ENCODE measurements at places on chromosomes 12 and 14.
A peak's percentile ranks its signal among the peaks of the same experiment; 100 is the strongest.

DNA sequence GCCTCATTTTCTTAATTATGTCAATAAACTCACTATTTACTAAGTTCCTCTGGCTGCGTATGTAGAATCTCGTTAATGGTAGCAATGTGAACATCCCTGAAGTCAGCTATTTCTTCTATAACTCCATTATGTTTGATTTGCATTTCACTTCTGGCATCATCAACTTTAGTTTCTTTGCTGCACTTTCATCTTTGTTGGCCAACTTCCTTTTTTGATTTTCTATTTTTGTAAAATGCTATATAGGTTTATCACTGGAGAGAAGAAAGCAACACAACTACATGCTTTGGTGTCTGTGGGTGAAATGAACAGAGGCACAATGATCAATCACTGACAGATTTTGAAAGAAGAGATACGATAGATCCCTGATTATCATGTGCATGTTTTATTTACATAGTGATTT, 58.5 kb upstream of the ATF7IP start:
- DNase-seq = no peak

GRCh38 chr12:31353750-31354708, 28.1 kb upstream of the SINHCAF start:
- DNase-seq = no peak

DNA sequence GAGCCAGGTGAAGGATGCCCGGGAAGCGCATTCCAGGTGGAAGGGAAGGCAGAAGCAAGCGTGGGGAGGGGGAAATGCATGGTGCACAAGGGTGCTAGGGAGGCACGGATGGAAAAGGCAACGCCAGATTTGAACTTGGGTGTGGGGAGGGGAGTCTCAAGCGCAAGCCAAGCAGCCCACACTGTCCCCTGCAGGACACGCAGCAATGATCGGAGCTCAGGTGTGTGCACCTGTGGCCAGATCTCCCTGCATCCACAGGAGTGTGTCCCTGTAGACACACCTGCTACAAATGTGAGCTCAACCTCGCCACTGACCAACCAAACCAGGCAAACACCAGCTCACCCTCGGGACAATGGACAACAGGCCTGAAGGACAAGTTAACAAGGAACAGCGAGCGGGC, 63.2 kb downstream of the SCARB1 start:
- DNase-seq = no peak

DNA sequence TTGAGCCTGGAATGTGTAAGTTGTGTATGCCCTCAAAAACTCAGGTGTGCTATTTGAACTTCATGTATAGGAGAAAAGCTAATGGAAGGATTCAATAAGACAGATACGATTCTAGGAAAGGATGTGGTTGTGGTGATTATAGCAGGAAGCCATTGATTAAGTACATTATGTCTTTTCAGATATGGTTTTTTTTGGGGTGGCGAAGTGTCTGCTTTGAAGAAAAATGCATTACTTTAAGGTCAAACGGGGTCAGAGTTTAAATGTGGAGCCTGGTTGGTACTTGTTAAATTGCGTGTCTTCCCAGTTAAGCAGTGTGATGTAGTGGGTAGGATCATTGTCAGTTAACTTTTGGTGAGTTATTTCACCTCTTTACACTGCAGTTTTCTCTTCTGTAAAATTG, 13.0 kb upstream of the NUP107 start:
- no peak for DNase-seq

GRCh38 chr14:100807979-100808734, 17.8 kb upstream of the MEG3 start:
- no peak for DNase-seq

DNA sequence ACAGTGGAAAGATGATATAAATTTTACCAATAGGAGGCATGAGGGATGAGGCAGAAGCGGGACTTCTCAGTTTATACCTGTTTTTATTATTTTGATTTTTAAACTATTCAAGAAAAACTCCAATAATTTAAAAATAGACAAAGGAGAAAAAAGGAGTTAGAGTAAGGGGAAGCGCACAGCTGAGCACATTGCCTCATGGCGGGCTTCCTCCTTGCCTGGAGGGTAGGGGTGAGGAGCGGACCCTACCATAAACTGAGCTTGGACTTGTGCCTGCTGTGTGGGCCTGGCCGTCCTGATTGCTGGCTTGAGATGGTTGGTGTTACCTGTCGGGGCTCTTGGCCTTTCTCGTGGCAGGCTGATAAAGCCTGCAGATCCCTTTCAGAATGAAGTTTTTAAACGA, 15.1 kb upstream of the HIP1R start:
- DNase-seq = no peak

DNA sequence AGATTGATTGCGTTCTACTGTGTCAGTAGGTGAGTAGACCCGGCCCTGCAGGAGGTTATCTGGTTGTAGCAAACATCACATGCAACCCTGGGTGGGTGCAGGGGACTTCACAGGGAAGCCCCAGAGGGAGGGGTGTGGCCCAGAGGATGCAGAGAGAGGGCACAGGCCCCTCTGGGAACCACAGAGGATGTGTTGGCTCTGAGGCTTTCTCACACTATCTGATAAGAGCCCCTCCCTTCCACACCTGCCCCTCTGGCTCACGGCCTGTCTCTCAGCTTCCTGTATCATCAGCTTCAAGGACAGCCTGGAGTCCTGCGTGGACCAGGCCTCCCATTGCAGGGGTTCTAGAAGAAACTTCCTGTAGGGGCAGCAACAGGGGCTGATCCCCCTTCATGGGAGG, 101.9 kb downstream of the RIN3 start:
- DNase-seq = no peak

DNA sequence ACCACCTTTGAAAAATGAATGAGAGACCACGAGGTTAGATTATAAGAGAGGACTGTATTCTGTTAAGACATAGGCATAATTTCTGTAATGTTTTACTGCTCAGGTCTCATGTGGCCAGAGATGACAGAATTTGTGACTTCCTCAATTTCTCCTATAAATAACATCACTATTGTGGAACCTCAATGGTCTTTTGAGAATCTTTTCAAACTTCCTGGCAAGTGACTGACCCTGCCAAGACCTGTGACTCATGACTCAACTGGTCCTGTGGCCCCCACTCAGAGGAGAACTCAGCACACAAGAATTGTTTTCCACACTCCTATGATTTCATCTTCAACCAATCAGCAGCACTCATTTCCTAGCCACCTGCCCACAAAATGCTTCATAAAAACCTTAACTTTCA, 508.2 kb upstream of the ATP2B1 start:
- no peak for DNase-seq

GRCh38 chr12:70383886-70384285, 17.8 kb downstream of the KCNMB4 start:
- no peak for DNase-seq

DNA sequence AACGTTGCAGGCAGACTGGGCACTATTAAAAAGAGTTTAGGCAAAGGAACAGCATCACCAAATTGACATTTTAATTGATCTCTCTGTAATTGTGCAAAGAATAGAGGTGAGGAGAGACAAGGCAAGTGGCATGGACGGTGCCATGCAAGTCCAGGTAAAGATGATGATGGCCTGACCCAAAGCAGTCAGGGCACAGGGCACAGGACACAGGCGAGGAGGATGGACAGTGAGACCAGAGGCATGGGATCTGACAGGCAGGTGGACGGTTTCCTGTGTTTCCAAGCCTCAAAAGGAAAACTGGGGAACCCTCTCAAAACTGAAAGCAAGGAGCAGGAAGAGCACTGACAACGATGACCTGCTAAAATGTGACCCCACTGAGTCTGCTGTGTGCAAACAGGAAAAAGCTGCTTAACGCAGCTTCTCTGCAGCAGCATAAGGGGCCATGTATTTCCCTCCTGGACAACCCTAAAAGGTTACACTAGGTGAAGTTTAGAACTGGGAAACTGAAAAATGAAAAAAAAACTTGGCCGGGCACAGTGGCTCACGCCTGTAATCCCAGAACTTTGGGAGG, 50.9 kb downstream of the CLIP1 start:
- peak; percentile 6 for DNase-seq

- no peak for DNase-seq
Measured at GRCh38 chr14:35274805-35275204, 17.4 kb upstream of the PSMA6 start.

GRCh38 chr12:46266869-46267574, 1.8 kb downstream of the SLC38A1 start:
- peak; percentile 59 for DNase-seq

- no peak for DNase-seq
Measured at GRCh38 chr12:131409211-131409610, 301.7 kb upstream of the SFSWAP start.

DNA sequence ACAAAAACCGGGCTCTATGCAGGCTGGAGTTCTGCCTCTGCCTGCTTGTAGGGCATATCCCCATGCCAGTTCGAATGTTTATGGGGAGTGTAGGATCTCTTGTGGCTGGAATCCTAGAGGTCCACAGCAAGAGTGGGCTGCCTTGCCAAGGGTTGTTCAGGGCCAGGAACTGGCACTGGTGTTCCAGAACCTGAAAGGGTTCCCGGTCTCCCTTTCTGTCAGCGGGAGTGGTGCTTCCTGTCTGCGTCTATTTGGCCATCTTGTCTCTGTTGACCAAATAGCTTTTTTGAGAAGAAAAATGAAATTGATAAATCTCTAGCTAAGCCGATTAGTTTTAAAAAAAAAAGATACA, 17.8 kb downstream of the OLR1 start:
- no peak for DNase-seq

GRCh38 chr14:32252030-32252670, 49.1 kb upstream of the RNU6-8 start:
- DNase-seq = peak; percentile 56

Measured in endothelial cell (in vitro differentiated cells).